ENCODE measurements at places on chromosomes 12 and 14.

DNA sequence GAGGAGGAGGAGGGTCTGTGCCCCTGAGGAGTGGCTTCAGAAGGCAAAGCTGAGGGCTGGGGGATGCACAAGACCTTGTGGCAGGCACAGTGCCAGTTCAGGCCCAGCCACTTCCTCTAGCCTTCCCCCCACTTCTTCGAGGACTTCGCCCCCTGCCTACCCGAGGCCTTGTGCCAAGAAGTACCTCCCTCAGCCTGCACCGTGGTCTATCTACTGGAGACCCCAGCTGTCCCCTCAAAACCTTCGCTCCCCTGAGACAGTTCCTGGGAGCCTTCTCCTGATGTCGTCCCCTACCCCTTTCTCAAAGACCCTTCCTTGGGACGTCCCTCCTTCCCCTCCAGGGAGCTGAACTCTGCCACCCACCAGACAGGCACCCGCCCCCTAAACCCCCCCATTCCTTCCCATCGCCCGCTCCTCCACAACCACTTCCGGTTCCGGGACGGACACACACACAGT lies 604 bp downstream of the ZNF384 start:
- DNase-seq, result no peak

DNA sequence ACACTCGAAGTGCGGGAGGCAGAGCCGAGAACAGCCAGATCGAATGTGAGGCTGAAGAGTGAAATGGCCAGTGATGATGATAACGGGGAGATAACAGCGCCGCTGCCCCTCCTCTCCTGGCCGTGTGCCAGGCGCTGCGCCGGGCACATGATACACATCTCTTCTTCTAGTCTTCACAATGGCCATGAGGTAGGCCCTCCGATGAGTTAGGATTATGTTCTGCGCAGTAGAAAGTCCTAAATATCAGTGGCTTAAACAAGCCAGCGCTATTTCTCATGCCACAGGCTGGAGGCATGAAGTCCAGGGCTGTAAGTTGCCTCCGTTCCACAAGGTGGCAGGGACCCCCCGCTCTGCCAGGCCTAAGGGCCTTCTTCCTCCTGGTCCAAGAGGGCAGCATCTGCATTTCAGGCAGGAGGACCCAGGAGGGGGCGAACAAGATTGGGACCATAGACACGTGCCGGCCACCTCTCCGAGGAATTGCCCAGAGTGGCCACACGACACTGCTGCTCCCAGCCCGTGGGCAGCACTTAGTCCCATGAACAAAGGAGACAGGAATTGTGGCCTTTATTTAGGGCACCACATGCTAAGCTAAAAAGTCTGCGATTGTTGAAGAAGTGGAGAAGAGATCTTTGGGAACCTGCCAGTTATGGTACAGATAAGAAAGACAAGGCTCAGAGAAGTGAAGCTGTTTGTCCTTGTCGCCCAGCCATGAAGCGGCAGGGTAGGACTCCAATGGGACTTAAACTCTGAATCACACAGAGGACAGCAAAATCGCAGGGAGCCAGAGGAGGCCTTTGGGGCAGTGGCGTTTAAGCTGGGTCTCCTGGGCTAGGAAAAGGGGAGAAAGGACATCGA lies 10.9 kb upstream of the HVCN1 start:
- no peak for DNase-seq

- no peak for DNase-seq
Measured at GRCh38 chr12:11655842-11656241, 6.4 kb downstream of the ETV6 start.

- DNase-seq, result no peak
Measured at GRCh38 chr12:21296348-21296747, 38.4 kb downstream of the SLCO1A2 start.

GRCh38 chr12:123233505-123234308 lies 471 bp downstream of the MTRFR start:
- DNase-seq, result no peak

- no peak for DNase-seq
Measured at GRCh38 chr12:30422844-30423243, 272.8 kb downstream of the IPO8 start.

GRCh38 chr12:6161124-6161882 lies 36.8 kb upstream of the VWF start:
- DNase-seq, result no peak

DNA sequence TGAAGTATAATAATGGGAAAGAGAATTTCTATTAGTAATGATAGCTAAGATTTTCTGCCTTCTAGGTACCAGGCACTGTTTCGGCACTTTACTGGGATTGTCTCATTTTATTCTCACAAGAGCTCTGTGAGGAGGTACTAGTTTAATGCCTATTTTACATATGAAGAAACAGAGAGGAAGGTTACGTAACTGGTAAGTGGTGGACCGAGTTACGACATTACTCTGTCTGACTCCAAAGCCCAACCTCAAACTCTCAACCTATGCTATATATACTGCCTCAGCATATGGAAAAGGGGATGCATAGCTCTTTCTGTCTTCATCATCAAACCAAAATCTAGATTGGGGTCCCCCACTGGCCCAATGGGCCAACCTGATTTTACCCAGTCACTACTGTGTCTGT lies 133.5 kb downstream of the KTN1 start:
- DNase-seq, result no peak

- DNase-seq, result no peak
Measured at GRCh38 chr14:92511453-92512238, 1.9 kb upstream of the RIN3 start.

GRCh38 chr14:59344016-59344415 lies 121.2 kb downstream of the GPR135 start:
- no peak for DNase-seq

DNA sequence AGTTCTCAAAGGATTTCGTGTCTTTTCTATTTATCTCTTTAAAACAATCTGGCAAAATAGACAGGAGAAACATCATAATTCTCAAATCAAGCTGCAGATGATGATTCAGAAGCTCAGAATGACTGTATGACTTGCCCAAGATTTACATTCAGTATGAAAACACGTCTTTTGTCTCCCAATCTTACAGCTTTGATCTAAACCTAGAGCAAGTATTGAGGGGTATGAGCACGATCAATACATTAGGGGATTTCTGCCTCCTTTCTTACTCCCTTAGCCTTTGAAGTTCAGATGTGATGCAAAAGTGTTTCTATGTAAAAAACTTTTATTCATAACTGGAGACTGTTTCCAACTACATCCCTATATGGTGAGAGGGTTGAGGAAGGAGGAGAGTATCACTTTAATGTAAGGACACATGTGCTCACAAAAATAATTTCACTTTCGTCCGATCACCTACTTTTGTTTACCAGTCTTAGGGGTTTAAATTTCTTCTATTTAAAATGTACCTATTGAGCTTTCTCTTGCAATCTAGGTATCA lies 454.8 kb downstream of the TMTC2 start:
- no peak for DNase-seq

- DNase-seq, result no peak
Measured at GRCh38 chr14:89588840-89589296, 171.8 kb upstream of the FOXN3 start.

GRCh38 chr12:58503731-58504130 lies 416.6 kb downstream of the LRIG3 start:
- no peak for DNase-seq

Measured in activated CD4-positive, alpha-beta T cell treated with anti-CD3 and anti-CD28 coated beads for 4 hours (primary cell).